Vein endothelial cell (primary cell): ENCODE measurements at places on chromosomes 2 and 18. TPM values are rescaled to one million over a fixed set of nuclear protein-coding genes. Genes with fewer than 3 reads are reported as not detected.

KIF1A gene
- under 0.01 TPM in 1 of 2 replicates, not detected in the other for total RNA-seq

CNDP2 gene
- total RNA-seq: 52.3 and 69.7 TPM in 2 replicates

CHPF gene
- total RNA-seq: 1.9 and 2.0 TPM in 2 replicates

PJVK gene
- 0.67 and 0.98 TPM in 2 replicates for total RNA-seq

PROKR1 gene
- total RNA-seq: under 0.01 TPM in 1 of 2 replicates, not detected in the other

AQP12A gene
- not detected in 2 replicates for total RNA-seq

FIGN gene
- total RNA-seq: 0.98 and 1.3 TPM in 2 replicates

ADNP2 gene
- total RNA-seq: 27.9 and 32.3 TPM in 2 replicates
